Right forelimb (tissue), 1 donor: ENCODE measurements at places on chromosomes 16 and 17.
A peak's percentile ranks its signal among the peaks of the same experiment; 100 is the strongest.

GRCh38 chr16:70687102-70687511 is 1.3 kb upstream of the MTSS2 start:
- DNase-seq: no peak

GRCh38 chr17:60874772-60875171 is 197.1 kb downstream of the BCAS3 start:
- DNase-seq: no peak

- no peak for DNase-seq
These were observed 8.8 kb downstream of the NDEL1 start for GRCh38 chr17:8444494-8444893.

DNA sequence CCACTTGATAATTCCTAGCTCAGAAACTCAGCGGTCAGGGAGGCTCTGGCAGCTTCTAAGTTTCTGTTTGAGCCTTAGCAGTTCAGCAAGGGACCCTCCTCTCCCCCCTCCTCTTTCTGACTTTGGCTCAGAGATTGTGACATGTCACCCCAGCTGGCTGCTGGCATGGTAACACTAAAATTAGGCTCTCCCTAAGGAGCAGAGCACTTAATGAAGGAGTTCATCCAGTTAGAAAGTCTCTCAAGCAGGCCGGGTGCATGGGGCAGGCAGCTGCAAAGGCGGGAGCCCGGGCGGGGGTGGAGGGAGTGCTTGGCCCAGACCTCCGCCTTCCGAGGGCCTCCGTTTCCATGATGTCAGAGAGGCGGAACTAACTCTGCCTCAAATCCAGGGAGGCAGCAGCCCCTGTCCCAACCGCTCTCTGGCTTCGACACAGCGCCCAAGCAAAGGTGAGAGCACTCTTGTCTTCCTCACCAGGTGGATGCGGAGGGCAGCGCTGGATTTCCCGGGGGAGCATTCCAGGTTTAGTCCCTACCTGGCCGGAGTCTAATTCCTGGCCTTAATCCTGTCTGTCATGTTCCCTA is 128.0 kb upstream of the PLCG2 start:
- peak; percentile 91 for DNase-seq

DNA sequence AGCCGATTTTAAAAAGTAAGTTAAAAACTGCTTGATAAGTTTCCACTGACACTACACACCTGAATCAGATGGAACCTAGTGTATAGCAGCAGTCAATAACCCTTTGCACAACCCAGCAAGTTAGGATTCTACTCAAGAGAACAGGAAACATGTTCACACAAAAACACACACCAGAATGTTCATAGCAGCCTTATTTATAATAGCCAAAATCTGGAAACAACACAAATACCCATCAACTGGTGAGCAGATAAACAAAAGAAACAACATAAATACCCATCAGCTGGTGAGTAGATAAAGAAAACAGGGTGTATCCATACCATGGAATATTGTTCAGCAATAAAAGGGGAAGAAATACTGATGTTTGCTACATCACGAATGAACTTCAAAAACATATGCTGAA is 2.7 kb upstream of the CDH11 start:
- DNase-seq: no peak

- no peak for DNase-seq
These were observed 12.4 kb upstream of the B4GALNT2 start for GRCh38 chr17:49120166-49120565.

DNA sequence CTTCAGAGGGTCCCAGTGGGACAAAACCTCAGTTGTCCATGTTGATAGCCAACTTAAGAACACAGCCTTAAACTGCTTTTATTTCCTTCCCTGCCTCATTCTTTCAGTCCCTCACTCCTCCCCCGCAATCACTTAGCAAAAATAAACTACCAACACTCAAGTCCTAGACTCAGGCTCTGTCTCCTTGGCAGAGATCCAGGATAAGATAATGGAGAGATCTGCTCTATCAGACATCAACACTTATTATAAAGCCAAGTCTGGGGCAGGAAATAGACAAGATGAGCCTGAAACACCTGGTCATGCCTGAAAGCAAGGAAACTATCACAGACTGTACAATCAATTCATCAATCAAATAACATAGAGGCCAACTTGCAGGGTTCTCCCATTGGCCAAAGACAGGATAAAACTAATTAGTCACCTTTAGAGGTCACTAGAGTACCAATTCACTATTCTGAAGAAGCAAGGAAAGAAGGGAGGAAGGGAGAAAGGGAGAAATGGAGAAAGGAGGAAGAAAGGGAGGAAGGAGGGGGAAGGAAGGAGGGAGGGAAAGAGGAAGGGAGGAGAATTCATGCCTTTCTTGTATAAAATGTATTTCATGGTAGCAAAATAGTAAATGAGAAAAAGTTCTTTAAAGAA is 15.7 kb downstream of the HYDIN start:
- DNase-seq: no peak

DNA sequence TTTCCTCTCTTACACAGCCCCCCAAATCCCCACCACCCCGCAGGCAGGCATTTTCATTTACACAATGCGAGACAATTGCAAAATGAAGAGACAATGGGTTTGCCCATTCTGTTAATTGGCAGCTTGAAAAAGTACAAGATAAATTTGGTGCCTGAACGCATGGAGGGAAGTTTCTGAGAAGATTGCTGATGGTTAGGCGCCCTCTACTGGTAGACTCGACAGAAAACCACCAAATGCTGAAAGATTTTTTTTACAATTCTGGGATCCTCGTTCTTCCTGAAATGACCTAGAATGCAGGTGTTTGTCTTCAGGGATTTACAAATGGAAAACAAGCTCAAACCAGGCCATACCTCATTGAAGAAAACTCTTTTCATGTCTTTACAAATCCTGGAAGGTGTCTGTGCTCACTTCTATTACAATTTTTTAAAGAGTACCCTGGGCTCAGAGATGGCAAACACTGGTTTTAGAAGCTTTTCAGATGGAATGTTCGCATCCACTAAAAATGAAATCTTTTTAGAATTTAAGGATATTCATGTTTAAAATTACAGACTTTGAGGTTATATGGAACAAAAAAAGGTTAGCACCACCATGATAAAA is 338.5 kb downstream of the PMP22 start:
- DNase-seq: peak; percentile 66

DNA sequence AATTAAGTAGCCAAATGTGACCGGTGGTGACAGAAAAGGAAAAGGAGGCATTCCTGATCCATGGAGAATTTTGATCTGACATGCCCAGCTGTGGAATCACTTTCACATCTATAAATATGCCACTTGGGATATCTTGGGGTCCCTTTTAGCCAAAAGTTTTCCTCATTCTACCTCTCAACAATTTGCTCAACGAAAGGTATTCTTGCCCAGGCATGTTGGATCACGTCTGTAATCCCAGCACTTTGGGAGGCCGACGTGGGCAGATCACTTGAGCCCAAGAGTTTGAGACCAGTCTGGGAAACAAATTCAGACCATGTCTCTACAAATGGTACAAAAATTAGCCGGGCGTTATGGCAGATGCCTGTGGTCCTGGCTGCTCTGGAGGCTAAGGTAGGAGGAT is 24.3 kb downstream of the LITAF start:
- DNase-seq: no peak

GRCh38 chr17:49727380-49727779 is 19.6 kb upstream of the SLC35B1 start:
- peak; percentile 58 for DNase-seq

GRCh38 chr17:38743556-38744171 is 4.5 kb downstream of the PCGF2 start:
- no peak for DNase-seq

- DNase-seq: peak; percentile 86
These were observed 30.6 kb upstream of the ETV4 start for GRCh38 chr17:43576563-43577229.

- no peak for DNase-seq
These were observed 108.5 kb downstream of the CYB561 start for GRCh38 chr17:63337579-63337978.

DNA sequence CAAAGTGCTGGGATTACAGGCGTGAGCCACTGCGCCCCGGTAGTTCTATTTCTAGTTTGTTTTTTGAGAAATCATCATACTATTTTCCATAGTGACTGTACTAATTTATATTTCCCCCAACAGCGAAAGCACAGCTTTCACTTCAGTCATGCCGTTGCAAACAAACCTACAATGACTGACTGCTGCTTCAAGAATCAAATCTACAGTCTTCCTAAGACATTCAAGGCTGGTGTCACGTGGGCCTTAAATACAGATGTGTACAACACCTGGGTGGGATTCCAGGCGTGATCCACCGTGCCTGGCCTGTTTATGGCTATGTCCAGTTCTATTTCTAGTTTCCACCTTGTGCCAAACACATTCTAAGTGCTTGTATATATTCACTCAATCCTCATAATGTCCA is 72.0 kb downstream of the ABCC6 start:
- DNase-seq: no peak

DNA sequence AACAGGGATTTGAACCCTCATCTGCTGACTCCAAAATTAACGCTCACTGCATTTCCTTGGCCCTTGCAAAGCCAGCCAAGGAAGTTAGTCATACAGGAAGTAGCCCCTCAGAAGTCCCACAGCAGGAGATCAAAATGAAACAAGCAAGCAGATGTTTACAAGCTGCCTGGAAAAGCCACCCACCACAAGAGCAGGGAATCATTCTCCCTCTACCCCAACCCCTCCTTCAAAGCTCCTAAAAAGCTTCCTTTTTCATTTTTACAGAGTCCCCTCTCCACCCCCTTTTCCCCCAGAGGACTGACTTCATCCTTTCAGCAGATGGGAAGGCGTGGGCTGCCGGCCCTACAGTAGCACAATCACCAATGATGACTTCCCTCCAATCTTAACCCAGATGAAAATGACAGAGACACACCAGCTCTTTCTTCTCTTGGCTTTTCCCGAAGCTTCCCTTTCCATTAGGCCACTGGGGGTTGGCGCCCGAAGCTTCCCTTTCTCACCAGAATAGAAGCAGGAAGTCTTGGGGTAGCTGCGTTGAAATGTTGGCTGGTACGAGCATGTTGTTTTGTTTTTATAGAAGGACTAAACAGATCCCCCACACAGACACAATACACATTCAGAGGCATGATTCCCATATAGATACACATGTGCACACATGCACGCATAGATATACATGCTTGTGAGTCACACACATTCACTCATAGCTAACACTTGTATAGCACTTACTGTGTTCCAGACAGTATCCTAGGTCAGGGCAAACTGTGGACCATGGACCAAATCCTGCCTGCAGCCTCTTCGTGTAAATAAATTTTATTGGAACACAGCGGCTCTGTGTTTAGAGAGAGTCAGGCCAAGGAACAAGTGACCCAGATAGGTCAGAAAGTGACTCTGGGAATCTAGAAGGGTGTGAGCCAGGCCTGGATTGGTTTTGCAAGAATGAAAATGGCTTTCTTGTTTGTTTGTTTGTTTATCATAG is 17.4 kb downstream of the ITPRIPL2 start:
- DNase-seq: peak; percentile 75

- no peak for DNase-seq
These were observed 2.2 kb upstream of the NUTF2 start for GRCh38 chr16:67844497-67844896.

DNA sequence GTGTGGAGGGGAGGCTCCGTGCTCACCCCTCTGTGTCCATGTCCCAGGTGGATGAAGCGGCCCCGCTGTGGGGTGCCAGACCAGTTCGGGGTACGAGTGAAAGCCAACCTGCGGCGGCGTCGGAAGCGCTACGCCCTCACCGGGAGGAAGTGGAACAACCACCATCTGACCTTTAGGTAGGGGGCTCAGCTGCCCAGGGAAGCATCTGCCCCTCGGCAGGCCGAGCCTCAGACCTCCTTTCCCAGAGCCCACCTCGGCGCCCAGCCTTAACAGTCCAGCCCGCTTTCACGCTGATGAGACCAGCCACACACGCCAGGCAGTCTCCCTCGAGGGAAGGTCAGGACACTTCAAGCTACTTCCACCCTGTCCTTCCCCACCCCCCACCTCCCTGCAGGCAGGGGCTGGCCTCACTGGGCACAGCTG is 12.7 kb downstream of the MMP15 start:
- DNase-seq: no peak

- no peak for DNase-seq
These were observed 22.0 kb downstream of the C16orf87 start for GRCh38 chr16:46808997-46809396.

GRCh38 chr17:47801906-47802305 is 19.7 kb downstream of the OSBPL7 start:
- no peak for DNase-seq

DNA sequence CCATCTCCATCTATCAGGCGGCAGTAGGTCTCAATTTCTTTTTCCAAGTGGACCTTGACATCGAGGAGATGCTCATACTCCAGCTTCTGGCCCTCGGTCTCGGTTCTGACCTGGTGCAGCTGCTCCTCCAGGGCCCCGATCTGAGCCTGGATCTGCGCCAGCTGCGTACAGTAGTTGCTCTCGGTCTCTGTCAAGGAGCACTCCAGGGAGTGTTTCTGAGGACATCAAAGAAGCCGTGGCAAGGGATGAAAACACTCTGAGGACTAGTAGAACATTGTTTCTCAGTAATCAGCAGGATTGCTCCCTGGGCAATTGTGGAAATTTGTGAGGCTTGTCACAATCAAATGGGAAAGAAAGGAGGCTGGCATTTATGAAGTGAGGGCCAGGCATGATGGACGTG is 5.9 kb downstream of the KRT28 start:
- no peak for DNase-seq

DNA sequence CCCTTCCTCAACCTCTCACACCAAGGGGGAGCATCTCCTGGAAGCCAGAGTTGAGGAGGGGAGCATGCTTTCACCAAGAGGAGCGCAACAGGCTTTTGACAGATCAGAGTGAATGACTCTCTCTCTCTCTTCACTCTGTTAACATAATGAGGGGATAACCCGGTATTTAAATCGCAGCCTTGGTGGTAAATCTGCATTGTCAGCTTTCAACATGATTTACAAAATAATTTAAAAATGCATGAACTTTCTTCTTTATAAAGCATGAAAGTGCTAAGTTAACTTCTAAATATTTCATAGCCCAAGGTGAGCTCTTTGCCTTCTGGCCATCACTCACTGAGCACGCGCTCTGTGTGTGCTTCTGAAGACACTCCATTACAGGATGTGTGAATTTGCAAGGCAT is 61.8 kb downstream of the TMEM114 start:
- no peak for DNase-seq

GRCh38 chr16:51030516-51030915 is 120.6 kb downstream of the SALL1 start:
- DNase-seq: no peak

- no peak for DNase-seq
These were observed 278.1 kb downstream of the ZFHX3 start for GRCh38 chr16:72769876-72770275.

GRCh38 chr17:41060052-41060604 is at the start of gene KRTAP2-3:
Gene KRTAP2-3 (minus strand): TSS chr17:41060114. CDS start chr17:41060050, 64 bp downstream.
- DNase-seq: no peak
